ENCODE measurements at places on chromosomes 16 and 17.
A peak's percentile ranks its signal among the peaks of the same experiment; 100 is the strongest.

DNA sequence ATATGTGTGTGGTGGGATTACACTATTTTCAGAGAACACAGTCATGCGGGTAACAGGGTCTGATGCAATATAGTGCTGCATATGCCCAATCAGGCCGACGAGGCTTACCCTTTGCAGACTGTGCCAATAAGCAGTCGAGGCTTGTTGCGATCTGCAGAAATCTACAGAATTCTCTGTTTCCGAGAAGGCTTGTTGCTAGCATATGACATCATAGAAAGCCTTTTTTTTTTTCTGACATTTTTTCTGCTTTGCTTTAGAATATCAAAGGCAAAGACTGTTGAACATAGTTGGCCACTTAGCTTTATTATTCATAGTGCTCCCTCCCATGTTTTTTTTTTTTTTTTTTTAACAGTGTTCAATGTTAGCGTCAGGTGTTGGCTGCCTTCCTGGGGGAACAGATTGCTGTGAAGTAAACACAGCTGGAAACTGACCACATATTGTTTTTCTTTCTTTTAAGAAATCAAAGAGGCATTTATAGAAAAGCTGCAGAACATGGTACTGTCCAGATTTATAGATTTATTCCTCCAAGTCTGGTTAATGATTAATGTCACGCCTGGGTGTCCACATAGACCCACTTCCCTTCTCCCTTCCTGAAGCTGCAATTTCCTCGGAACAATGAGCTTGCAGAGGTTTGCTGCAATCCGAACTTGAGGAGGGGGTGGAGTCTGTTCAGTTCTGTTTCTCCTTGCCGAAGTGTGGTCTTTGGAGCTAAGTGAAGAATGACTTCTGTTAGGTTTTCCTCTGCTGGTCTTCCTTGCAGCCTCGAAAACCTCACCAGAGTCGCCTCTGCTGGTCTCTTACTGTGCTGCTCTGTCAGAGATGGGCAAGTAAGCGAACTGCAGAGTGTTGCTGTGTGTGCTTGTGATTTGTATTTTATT, 87.3 kb downstream of the MAP2K6 start:
- no peak for DNase-seq

- no peak for DNase-seq
These were observed 49.3 kb upstream of the ETV4 start for GRCh38 chr17:43595466-43595865.

GRCh38 chr16:67883146-67883871, 1.4 kb upstream of the NRN1L start:
- no peak for DNase-seq

GRCh38 chr16:89277641-89278341, 60.3 kb downstream of the ZNF778 start:
- no peak for DNase-seq

- no peak for DNase-seq
These were observed 2.4 kb upstream of the TEKT3 start for GRCh38 chr17:15343749-15344148.

GRCh38 chr17:53142890-53143289, 679.8 kb upstream of the KIF2B start:
- no peak for DNase-seq

DNA sequence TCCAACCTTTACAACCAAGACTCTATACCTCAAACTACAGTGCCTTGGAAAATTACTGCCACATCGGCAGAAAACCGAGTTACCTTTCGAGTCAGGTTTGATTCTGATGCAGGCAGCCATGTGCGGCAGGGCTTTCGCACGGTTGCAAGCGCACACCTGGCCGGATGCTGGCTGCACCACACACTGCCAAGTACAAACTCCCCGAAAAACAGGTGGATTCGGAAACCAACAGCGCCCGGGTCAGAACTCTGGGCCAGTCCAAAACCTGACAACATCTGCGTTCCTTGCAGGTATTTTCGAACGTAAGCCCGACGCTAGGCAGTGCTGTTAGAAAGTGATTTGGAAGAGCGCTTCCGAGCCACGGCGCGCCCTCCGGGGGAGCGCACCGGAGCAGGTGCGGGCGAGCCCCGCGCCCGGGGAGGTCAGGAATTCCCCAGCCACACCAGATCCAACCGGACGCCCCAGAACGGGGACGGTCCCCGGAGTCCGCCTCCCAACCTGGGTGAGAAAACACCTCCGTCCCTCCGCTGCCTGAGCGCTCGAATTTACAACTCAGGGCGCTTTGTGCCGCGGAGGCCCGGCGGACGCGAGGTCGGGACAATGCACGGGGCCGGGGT, 1.2 kb downstream of the USP7 start:
- no peak for DNase-seq

- no peak for DNase-seq
These were observed 172.5 kb downstream of the HS3ST3A1 start for GRCh38 chr17:13429201-13429600.

GRCh38 chr17:34988644-34989043, 8.3 kb downstream of the LIG3 start:
- no peak for DNase-seq

GRCh38 chr17:1413281-1413791, 13.3 kb upstream of the YWHAE start:
- DNase-seq, result no peak

DNA sequence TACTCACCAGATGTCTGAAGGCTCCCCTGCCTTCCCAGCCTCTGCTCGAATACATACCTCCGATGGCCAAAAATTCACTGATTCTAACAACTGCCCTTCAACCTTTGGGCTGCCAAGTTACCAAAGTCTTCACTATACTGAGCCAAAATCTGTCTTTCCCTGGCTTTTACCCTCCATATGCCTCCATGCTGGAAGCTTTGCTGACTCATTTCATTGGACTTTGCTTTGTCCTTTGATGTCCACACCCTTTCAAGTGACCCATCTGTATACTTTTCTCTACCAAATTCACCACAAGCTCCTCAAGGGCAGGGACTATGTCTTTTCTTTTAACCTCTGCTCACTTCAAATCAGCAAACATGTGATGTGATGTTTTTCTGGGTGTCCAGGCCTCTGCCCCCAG, 21.0 kb upstream of the MTMR4 start:
- no peak for DNase-seq

DNA sequence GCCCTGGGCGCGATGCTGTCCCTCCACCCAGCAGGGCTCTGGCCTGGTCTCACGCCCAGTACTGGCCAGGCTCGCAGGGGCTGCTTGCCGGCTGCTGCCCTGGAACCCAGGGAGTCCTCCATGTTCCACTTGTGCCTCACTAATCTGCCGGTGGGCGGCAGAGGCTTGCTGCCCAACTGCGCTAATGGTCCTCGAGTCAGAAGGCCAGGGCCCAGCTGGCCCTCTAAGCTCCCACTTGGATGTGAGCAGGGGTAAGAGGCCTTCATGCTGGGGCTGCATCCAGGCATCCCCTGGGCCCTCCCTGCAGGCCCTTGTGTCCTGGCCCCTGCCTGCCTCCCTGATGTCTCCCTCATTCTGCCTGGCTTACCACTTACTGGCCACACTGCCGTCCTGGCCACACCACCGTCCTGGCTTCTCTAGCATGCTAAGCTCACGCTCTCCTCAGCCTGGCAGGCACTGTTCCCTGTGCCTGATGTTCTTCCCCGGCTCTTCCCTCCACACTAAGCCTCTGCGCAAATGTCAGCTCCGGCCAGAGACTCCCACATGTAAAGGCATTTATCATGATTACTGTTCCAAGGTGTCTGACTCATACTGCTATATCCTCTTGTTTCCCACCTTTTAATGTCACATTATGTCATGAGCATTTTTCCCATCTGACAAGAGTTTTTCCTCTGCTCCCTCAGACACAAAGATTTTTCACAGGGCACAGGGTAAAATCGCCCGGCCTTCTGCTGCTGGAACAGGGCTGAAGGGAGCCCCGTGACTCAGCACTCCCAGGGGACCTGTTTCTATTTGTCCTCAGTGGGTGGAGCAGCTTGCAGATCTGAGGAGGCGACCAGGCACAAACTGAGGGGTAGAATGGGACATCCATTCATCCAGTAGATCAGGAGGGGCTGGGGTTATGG, 15.9 kb downstream of the B9D1 start:
- peak; percentile 76 for DNase-seq

GRCh38 chr17:34167354-34167753, 87.7 kb upstream of the CCL2 start:
- DNase-seq, result no peak

DNA sequence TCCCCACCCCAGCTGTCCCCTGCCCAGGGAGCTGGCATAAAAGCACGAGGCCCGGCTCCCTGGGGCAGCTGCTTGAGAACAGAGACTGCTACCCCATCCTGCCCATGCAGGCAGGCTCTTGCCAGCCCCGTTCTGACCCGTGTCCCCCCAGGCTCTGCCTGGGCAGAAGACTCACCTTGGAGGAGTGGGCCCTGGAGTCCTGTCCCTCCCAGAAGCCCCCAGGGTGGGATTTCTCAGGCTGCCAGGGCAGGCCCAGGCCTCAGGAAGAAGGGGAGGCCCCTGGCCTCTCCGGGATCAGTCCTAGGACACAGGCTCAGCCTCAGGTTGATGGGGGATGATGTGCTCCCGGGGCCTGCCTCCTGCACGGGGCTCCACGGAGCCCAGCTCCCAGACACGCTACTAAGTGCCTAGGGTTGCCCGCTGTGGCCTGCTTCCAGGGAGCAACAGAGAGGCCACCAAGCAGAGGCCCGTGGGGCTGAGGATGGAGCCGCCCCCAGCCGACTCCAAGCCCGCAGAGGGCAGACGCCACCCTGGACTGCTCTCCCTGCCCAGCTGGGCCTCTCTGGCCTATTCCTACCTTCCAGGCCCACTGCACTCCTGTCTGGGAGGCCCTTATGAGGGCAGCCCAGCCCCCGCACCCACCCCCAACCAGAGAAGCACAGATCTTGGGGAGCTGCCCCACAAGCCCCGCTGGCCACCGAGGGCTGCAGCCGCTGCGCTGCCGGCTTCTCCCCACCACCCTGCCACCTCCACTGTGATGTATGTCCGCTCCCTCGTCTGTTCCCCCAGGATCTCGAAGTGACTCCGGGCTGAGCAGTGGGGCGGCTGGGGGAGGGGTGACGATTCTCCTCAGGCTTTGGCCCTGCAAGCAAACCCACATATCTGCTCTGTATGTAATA, 1.7 kb downstream of the NME3 start:
- no peak for DNase-seq

- DNase-seq, result no peak
These were observed 13.4 kb upstream of the MEIOC start for GRCh38 chr17:44642834-44643233.

DNA sequence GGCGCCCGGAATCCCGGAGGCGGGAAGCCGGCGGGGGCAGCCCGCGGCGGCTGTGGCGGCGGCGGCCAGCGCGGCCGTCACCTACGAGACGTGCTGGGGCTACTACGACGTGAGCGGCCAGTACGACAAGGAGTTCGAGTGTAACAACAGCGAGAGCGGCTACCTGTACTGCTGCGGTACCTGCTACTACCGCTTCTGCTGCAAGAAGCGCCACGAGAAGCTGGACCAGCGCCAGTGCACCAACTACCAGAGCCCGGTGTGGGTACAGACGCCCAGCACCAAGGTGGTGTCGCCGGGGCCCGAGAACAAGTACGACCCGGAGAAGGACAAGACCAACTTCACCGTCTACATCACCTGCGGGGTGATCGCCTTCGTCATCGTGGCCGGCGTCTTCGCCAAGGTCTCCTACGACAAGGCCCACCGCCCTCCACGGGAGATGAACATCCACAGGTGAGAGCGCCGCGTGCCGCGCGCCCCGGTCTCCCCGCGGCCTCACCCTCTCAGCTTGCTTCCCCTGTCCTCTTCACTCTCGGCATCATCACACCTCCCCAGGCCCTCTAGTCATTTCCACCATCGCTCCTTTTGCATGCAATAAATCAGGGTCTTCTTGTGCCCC, 706 bp downstream of the SHISA6 start:
- no peak for DNase-seq

GRCh38 chr16:16175296-16175695, 48.0 kb downstream of the ABCC6 start:
- no peak for DNase-seq

- DNase-seq, result no peak
These were observed 571 bp upstream of the USP10 start for GRCh38 chr16:84699147-84699711.

- DNase-seq, result no peak
These were observed 2.6 kb upstream of the TRIM65 start for GRCh38 chr17:75899353-75899752.

GRCh38 chr17:74379495-74380085, 12.3 kb downstream of the GPR142 start:
- DNase-seq, result peak; percentile 89

Data from kidney capillary endothelial cell (primary cell).